ENCODE measurements at places on chromosomes 7 and 10.

DNA sequence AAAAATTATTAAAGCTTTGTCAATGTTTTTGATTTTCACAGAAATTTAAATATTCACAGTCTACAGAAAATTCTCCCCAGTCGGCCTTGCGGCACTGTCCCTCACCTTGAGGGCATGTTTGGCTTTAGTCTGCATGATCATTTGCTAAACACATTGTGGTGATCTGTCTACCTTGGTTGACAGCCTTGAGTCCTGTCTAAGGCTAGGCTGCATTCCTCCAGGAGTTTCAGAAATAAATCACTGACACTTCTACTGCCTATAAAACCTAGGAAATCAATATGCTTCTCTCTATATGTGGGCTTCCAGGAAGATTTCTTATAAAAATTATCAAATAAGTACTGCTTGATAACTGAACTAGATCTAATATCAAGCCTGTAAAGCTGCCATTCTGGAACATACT, 430.7 kb upstream of the GRM3 start:
- no peak for DNase-seq

DNA sequence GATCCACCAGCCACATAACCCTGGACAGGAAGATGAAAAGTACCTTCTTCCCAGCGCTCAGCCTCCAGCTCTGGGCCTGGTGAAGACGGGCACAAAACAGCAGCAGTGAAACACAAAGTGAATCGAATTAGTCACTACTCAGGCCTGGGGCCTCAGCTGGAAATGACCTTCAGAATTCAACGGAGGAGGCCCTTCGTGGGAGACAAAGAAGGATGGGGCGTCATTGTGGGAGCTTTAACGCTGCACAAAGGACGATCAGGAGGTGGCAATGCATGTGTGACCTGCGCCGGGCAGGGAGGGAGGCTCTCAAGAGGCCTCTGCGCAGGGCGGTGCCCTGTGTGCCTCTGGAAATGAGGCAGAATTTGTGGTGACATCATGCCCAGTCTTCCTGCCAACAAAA, 161.9 kb downstream of the DNAJB6 start:
- no peak for DNase-seq

DNA sequence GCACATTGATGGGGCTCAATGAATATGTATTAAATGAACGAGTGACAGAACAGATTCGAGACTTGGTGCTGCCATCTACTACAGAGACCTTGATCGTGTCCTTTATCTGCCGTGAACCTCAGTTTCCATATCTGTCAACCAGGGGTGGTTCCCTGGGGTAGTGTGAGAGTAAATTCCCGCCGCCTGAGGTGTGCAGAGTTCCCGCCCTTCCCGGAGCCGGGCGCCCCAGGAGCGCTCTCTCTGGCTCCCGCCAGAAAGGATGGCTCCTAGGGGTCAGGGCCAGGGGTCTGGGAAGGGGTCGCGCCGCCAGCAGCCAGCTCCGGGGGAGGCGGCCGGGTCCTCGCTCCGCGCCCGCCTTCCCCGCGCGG, 333 bp upstream of the PLCE1 start:
- no peak for DNase-seq

GRCh38 chr10:6173203-6173602, 29.5 kb upstream of the PFKFB3 start:
- DNase-seq: peak; percentile 20

DNA sequence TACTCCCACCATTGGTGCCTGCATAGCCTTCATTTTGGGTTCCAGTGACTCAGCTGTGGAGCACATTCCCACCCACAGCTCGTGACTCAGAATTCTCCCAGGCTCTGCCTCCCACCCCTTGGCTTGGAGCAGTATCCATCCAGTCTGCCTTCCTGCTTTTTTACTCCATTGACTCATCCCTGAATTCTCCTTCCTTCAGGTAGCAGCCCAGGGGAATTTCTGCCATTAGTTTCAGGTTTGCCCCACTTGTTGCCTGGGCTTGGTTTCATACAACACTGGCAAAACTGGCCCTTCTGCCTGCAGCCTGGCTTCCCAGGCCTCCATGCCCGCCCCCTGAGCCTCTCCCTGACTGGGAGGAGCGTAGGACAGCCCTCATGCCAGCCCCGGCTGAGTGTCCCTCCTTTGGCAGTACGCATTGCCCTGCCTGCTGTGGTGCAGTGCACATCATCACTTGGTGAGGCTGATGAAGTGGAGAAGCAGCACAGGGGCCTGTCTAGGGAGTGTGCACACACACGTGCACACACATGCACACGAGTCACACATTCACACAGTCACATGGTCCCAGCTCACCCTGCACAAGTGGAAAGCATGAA, 55.0 kb downstream of the SNX10 start:
- no peak for DNase-seq

DNA sequence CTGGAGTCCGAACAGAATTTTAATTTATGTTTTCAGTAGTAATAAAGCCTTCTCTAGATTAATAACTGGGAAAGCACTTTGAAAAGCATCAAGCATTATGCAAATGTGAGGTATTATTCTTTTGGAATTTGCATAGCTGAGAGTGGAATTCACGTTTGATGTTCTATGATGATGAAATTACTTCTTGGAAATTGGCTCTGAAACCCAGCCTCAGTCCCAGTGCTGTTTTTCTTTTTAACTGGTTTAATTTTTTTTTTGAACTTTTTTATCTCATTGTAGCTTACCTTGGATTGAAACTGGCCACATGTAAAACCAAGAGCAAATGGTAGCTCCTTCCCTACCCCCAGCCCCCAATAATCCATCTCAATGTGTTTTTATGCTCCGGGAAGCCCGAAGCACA, 1.2 kb downstream of the TBXAS1 start:
- no peak for DNase-seq

GRCh38 chr7:74479961-74480829, 26.5 kb downstream of the GTF2IRD1 start:
- no peak for DNase-seq

- no peak for DNase-seq
These were observed 3.7 kb upstream of the MYO1G start for GRCh38 chr7:44982535-44982923.

DNA sequence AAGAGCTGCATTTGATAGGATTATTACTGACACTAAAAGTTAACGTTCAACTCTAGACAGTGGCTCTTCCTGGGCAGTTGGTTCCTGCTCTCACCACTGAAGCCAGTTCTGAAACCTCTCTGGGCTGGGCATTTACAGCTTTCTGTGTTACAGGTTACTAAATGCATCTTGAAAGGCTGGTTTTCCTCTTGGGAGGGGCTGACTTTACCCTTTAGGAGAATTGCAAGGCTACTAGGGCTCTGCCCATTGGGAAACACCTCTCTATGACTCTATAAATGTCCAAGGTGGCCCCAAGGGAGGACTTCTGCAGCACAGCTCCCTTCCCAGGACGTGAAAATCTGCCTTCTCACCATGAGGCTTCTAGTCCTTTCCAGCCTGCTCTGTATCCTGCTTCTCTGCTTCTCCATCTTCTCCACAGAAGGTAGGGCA, at the start of gene GPR15LG:
GPR15LG (plus strand) TSS at position 301 of the 429 bp plus-strand sequence; CDS start at position 352, 51 bp downstream.
- DNase-seq: no peak

DNA sequence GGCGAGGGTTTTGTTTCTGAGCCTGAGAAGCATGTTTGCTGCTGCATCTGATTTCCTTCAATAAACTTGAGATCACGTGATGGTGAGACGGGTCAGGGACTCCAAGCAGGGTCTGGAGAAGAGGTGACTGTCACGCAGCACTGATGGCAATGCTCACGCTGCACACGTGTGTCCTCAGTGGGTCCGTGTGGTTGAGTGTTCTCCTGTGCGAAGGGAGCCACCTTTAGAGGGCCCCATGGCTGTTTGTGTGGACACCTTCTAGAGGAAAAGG, 100.4 kb downstream of the WDR37 start:
- no peak for DNase-seq

GRCh38 chr10:128475686-128476367, 349.6 kb upstream of the MKI67 start:
- DNase-seq: no peak

DNA sequence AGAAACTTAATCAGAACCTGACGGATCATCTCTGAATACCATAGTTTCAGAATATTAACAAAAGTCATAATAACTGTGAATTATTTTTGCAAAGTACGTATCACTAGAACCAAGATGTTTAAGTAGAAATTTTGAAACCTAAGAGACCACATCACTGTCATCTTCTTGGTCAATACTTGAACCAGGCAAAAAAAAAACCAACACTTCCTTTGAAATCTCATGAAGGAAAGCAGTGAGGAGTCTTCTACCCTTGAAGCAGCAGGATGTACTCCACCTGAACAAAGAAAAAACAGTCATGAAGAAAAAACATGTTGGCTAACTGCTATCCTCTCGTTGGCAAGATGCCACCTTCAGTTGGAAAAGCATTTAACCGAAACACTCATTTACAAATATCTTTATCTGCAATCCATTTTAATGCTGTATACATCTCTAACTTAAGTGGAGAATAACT, 82.4 kb downstream of the SRPK2 start:
- DNase-seq: no peak

DNA sequence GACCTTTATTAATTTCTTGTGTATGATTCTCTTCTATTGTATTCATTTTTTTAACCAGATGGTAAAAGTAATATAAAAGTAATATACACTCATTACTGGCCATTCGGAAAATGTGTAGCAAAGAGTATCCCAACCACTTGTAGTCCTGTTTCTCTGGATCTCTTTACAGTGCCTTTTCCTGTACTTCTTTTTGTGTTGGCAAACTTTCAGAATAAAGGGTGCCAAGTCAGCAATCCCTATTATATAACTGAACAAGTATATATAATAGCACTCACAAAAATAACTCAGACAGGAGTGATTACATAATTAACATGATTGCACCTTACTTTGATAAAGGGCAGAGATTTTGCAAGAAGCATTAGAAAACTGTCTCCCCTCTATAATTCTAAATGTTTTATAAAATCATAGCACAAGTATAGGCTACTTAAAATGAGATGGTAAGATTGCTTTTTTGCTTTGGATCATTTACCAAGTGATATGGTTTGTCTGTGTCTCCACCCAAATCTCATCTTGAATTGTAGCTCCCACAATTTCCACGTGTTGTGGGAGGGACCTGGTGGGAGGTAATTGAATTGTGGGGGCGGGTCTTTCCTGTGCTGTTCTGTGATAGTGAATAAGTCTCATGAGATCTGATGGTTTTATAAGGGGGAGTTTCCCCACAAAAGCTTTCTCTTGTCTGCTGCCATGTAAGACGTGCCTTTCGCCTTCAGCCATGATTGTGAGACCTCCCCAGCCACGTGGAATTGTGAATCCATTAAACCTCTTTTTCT, 41.5 kb upstream of the EPC1 start:
- DNase-seq: no peak

GRCh38 chr7:132455378-132455777, 120.9 kb downstream of the PLXNA4 start:
- peak; percentile 8 for DNase-seq
